Eye (tissue), 1 donor: ENCODE measurements at places on chromosomes 2 and 18.

GRCh38 chr2:222038067-222038802 is 260.6 kb downstream of the PAX3 start:
- peak; percentile 42 for DNase-seq

- DNase-seq: no peak
These were observed 16.0 kb downstream of the CD28 start for GRCh38 chr2:203722411-203722810.

GRCh38 chr2:36480636-36481035 is 117.3 kb downstream of the FEZ2 start:
- no peak for DNase-seq

- DNase-seq: peak; percentile 32
These were observed 808.1 kb downstream of the RNF144A start for GRCh38 chr2:7725171-7725849.

- DNase-seq: no peak
These were observed 113.7 kb downstream of the BCL2 start for GRCh38 chr18:63205791-63206252.

DNA sequence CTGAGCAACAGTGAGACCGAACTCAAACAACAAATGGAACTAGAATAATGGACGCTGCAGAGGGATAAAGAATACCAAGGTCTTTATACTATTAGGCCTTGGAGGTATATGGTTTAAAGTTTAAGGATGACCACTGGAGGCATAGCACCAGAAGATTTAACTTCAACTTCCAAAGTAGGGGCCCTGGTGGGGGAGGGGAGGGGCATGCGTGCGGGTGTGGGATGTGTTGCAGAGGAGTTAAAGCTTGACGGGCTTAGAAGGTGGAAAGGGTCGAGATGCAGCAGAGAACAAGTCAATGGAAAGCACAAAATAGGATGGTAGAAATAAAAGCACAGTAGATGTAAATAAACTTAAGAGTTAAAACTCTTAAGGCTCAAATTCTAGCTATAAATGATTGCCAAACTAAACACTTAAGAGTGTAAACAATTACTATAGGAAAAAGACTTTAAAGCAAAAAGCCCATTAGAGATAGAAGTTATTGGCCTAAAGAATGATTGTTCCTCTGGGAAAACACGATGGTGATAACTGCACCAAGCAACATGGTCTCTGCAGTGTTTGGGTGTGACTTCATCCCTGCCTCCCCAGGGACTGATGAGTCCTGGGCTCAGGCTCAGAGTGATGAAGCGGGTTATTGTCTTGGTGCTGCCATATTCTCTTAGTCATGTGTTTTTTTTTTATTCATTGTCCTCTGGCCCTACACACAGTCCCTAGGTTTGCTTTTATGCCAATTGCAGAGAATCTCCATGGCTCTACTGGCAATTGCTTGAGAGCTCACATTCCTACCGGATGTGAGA is 13.0 kb downstream of the RRM2 start:
- DNase-seq: no peak

DNA sequence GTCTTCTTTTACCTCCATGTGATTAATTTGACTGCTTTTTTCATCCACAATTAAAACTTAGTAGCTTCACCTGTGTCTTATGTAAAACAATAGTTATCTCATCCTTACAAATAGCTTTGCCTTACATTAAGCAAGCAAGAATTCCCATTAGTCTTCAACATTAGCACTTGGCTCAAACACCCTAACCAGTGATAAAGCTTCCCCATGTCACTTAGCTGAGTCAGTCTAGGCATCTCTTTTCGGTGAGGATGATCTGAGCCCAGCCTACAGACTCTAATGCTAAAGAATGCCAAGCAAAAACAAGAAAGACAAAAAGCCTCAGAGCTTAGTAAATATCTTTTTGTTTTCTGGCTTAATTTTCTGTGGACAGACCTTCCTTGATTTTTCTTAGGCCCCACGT is 26.1 kb downstream of the GAD1 start:
- no peak for DNase-seq

GRCh38 chr18:31105733-31106132 is 3.5 kb upstream of the DSC2 start:
- DNase-seq: no peak

- no peak for DNase-seq
These were observed 37.8 kb downstream of the SH3RF3 start for GRCh38 chr2:109166811-109167210.

DNA sequence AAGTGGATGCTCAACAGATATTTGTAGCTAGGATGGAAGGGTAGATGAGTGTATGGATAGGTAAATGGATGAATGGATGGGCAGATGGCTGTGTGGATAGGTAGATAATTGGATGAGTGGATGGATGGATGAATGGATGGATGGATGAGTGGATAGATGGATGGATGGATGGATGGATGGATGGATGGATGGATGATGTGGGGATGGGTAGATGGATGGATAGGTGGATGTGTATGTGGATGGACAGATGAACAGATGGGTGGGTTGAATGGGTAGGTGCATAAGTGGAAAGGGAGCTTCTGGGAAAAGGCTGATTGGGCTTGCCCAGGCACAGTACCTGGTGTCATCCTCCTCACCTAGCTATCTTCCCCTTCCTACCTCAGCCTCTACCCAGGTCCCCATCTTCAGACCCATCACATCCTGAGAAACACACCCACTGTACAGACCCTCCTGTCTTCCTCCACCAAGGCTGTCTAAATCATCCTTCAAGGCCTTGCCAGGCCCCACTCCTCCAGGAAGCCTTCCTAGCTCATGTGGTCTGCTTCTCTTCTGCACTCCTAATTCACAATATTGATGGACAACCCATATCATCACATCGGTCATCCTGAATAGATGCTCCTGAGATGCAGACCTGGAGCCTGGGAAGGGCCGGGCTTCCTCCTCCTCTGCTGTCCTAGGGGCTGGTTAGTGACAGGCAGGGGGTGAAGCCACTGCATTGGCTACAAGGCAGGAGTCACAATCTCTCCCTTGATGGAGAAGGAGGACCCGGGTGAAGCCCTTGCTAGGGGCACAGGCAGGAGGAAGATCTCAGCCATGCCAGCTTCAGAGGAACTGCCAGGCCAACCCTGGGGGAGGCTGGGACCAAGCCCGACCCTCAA is 49.4 kb downstream of the SMAD7 start:
- no peak for DNase-seq

GRCh38 chr2:207135801-207136457 is 29.8 kb downstream of the KLF7 start:
- DNase-seq: peak; percentile 46

GRCh38 chr2:71505086-71505769 is 51.9 kb downstream of the DYSF start:
- DNase-seq: peak; percentile 46

GRCh38 chr2:202072226-202072625 is 829 bp upstream of the KIAA2012 start:
- DNase-seq: peak; percentile 32

- no peak for DNase-seq
These were observed 44.1 kb upstream of the HDAC4 start for GRCh38 chr2:239444626-239445577.

GRCh38 chr2:162125138-162125537 is 26.9 kb downstream of the GCG start:
- no peak for DNase-seq

- no peak for DNase-seq
These were observed 173.6 kb downstream of the ANKRD30B start for GRCh38 chr18:14921547-14921946.

DNA sequence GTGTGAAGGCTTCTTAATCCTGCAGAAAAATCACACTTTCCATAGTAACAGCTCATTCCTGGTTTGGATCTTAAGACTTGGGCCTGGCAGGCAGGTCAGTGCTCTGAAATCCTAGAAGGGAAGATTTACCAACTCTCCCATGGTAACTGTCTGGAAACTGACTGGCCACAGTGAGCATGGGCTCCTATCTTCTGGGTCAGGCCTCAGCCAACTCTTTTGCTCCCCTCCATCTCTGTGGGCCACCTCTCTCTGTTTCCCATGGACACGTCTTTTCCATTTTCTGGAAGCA is 86.7 kb downstream of the ACAA2 start:
- DNase-seq: no peak

DNA sequence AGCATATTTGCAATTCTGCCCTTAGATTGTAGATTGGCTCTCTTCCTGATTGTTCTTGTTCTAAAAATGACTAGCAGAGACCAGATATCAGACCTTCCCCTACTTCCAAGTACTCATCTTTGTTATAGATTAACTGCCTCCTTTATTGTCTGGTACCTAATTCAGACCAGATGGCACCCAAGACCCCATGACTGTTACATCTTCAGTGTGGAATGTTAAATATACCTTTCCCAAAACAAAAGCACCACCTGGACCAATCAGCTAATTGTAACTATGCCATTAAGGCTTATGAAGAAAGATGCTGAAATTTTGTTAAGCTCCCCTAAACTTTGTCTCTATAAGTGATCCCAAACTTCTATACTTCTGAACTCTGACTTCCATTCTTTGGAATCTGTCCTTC is 12.0 kb upstream of the TFPI start:
- DNase-seq: no peak

DNA sequence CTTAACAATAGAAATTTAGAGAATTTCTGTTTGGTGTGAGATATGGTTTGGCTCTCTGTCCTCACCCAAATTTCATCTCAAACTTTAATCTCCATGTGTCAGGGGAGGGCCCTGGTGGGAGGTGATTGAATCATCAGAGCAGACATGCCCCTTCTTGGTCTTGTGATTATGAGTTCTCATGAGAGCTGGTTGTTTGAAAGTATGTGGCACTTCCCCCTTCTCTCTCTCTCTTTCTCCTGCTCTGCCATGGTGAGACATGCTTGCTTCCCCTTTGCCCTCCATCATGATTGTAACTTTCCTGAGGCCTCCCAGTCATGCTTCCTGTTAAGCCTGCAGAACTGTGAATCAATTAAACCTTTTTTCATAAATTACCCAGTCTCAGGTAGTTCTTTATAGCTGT is 524.7 kb upstream of the ACVR2A start:
- DNase-seq: no peak

- DNase-seq: no peak
These were observed 115.8 kb upstream of the CWC22 start for GRCh38 chr2:180122874-180123273.

- DNase-seq: no peak
These were observed 94.1 kb upstream of the CD302 start for GRCh38 chr2:159891917-159892730.

DNA sequence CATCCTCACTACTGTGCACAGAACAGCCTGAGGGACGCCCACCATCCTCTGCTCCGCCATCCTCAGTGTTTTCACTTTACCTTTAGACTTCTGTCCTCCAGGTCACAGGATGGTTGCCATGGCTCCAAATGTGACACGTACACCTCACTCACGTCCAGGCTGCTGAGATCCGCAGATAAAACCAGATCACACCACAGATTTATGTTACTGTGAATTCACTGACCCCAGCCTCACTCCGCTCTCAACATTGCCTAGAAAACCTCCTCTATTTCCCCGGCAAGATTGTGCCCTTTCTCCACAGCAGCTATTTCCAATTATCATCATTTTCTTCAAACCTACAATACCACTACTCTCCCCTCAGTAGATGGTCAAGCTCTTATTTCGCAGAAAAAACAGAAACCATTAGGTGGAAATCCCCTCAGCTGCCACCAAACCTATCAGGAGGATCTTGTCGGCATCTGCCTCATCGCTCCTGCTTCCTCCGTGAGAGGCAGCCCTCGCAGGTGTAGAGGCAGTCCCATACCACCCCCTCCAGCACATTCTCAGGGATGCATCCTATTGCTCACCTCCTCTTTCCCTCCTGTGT is 49.8 kb upstream of the SLC1A4 start:
- DNase-seq: no peak

DNA sequence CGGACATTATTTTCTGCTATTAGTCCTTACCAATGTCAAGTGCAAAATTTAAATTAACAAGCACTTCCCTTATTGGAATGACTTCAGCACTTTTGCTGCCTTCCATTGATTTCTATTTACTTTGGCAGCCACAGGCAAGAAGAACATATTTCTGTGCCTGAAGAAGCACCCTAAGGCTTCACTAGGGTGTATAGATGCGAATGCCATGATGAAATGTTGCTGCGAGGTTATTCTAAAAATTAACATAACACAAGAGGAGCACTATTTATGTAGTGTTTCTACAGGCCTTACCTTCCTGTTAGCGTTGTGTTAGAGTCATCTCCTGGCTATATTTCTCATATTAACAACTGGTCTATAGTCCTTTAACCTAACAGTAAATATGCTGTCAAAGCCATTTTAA is 365.0 kb upstream of the HNRNPA3 start:
- no peak for DNase-seq
